Activated naive CD4-positive, alpha-beta T cell (primary cell): ENCODE measurements at places on chromosomes 11 and 22.

DNA sequence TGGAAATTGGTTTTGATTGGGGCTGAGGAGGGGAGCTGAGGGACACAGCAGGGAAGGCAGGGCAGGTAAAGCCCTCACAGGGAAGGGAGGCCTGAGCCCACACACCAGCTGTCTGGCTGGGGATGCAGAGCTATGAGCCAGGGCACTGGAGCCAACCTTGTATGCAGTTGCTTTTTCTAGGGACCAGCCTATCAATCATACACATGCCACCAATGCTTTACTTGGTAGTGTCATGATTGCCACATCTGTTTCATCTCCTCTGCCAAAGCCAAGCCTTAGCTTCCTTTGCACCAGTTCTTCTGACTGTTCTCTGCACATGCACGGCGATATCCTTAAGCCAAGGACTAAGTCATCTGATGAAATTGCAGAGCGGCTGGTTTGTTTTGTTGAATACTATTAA is 207.1 kb upstream of the PLET1 start:
- DNase-seq: no peak

DNA sequence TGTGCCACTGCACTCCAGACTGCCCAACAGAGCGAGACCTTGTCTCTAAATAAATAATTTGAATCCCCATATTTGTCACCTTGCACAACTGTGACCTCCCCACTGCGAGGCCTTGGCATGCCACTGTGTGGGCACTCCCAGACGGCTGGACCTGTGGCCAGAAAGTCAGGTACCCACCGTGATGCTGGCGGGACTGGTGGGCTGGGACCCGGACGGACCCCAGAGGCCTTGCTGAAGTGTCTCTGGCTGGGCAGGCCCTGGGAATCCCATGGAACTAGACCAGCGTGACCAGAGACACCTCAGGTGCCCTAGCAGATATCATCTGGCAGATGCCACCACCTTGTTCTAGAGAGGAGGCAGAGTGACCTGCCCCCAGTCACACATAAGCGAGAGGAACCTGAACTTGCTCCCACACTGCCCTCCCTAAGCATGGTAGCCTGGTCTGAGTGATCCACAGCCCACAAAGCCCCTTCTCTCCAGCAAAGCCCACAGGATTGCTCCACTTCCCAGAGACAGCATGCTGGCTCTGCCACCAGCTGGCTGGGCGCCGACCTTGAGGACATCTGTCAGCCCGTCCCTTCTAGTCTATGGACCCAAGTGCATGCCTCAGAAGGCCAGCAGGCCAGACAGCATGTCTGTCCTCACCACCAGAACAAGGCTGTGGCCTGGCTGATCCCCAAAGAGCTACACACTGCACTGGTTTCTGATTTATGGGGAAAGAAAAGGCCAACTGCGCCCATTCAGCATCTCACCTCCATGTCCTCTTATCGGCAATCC is 9.5 kb downstream of the MACROD1 start:
- no peak for DNase-seq

GRCh38 chr11:96306600-96306932 is 36.4 kb downstream of the MAML2 start:
- DNase-seq: no peak

GRCh38 chr11:16770016-16770415 is 31.6 kb downstream of the C11orf58 start:
- DNase-seq: no peak

DNA sequence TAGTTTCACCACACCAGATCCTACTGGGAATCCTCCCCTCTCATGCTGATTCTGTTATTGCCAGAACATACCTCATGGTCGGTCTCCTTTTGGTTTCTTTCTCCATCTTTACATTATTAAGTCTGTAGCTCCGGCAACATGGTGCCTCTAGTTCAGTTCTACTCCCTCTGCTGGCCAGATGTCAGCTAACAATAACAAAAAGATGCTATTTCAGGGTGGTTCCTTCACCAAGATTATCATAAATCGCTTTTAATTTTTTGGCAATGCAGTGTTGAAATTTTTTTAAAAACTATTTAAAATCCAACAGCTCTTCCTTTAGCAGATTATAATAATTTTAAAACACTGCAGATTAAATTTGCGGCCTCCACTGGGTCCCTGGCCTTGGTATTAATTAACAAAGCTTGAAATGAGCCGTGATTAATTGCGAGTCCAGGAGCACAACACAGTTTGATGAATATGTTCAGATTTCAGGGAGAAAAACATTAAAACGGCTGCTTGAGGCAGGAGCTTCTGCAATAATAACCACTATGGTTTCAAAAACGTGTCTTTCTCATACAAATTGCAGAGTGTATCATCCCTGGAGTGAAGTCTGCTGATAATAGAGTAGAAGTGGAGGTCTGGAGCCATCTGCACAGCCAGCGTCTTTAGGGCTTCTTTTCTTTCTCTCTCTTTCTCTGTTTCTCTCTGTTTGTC is 492.9 kb upstream of the KIRREL3 start:
- DNase-seq: no peak

DNA sequence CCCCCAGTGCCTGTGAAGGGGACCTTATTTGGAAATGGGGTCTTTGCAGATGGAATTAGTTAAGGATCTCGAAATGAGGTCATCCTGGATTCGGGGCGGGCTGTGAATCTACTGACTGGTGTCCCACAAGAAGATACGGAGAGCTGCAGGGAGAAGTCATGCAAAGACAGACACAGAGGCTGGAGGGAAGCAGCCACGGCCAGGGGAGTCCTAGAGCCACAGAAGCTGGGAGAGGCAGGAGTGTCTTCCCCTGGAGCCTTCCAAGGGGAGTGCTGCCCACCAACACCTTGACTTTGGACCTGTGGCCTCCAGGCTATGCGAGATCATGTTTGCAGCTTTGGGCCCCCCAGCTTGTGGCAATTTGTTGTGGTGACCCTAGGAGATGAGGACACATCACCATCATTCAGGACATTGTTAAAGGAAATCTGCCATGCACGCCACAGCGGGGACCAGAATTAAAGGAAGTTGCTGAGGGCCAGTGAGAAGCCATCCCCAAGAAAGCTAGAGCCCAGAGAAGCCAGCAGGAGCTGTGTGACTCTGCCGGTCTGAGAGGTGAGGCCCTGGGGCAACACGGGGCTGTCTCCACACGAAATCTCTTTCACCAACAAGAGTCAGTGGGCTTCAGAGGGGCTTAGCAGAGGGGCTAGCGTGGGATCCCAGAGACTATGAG is 434.7 kb downstream of the BRD1 start:
- DNase-seq: no peak

- no peak for DNase-seq
Measured at GRCh38 chr22:24244144-24244787, 616 bp downstream of the GGT5 start.

DNA sequence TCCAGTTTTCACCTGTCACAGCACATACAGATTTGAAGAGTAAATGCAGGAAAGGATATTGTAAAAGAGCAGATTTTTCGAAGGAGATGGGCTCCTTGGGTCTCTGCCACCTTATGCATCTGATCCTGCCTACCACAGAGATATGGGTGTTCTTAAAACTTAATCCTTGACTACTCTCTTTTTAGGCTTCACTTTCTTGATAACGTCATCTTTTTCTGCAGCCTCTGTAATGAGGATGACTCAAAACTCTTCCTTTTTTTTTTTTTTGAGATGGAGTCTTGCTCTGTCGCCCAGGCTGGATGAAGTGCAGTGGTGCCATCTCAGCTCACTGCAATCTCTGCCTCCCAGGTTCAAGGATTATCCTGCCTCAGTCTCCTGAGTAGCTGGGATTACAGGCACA is 7.8 kb downstream of the PRR14L start:
- no peak for DNase-seq

- DNase-seq: no peak
Measured at GRCh38 chr11:41307296-41308080, 152.0 kb downstream of the LRRC4C start.

- DNase-seq: no peak
Measured at GRCh38 chr11:122246874-122247273, 130.9 kb upstream of the BLID start.

- DNase-seq: no peak
Measured at GRCh38 chr11:13114566-13115379, 105.7 kb downstream of the RASSF10 start.

DNA sequence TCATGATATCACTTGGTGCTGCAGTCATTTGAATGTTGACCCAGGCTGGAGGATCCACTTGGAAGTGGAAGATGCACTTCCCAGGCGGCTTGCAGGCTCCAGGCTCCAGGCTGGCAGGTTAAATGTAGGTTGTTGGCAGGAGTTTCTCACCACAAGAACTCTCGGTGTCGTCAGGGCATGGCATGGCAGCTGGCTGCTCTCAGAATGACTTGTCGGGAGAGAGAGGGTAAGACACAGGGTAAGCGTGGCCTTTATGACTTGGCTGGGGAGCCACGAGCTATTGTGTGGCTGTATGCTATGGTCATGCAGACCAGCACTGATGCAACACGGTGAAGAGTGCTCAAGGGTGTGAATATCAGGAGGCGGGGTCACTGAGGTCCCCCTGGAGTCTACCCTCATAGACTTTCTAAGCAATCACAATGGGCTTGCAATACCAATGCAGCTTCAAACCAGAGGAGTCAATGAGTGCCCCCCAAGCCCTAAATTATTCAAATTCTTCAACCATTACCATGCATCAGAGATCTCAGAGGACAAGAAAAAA is 1027.7 kb downstream of the OPCML start:
- no peak for DNase-seq

- no peak for DNase-seq
Measured at GRCh38 chr11:119175493-119176077, 7.1 kb downstream of the NLRX1 start.

DNA sequence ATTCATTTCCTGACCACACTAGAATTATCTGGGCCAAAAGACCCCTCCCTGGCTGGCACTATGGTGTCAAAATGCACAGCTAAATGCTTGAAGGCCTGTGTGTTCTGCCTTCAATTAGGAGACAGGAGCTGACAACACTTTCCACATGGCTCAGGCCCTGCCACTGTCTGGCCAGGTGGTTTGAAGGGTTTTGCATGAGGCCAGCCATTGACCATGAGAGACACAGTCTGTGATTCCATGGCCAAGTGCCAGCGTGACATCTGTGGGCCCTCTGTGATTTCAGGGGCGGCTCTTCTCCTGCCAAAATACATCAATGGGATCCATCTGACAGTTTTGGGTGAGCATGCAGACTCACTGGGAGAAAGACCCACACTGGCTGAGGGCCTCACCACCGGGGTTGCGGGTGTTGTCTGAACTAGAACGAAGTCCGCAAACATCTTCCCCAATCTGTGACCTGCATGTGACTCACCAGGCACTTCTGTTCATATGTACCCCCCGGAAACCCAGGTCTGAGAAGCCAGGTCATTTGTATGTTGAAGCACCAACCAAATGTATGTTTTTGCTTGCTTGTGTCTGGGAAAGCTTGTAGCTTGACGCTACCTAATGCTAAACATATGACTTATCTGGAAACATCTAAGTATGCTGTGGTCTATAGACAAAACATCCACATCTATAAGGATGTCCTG is 20.7 kb upstream of the NAV2 start:
- DNase-seq: no peak

DNA sequence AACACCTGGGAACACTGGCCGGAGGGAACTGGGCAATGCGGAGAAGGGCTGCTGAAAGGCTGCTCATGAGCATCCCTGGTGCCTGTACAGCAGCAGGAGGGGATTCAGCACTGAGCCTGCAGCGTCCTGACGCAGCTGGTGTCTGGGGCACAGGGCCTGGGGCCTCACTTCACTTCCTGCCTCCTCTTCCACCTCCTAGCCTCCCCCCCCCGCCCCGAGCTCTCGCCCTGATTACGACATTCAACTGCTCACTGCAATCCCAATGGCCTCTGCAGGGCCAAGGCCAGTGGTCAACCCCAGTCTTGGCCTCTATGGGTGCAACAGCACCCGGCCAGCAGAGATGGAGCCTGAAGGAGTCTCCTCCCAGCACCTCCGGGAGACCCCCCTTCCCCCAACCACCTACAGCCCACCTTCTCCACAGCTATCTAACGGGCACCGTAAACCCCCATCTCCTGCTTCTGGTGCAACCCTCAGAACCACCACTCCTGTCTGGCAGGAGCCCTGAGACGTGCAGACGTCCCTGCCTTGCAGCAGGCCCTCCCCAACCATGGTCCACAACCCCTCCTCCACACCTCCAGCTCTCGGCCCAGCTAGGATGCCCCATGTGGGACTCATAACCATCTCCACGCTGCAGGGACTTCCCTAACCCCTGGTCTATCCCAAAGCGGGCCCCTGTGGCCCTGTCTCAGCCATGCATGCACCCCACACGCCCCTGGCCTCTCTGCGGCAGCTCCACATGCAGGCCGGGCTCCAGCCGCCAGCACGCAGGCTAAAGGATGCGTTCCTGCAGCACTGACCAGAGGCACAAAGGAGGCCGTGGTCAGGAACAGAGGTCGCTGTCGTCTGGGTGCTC is 38.2 kb downstream of the BRD1 start:
- peak; percentile 26 for DNase-seq

GRCh38 chr11:27694992-27695391 is 5.3 kb downstream of the BDNF start:
- DNase-seq: no peak

DNA sequence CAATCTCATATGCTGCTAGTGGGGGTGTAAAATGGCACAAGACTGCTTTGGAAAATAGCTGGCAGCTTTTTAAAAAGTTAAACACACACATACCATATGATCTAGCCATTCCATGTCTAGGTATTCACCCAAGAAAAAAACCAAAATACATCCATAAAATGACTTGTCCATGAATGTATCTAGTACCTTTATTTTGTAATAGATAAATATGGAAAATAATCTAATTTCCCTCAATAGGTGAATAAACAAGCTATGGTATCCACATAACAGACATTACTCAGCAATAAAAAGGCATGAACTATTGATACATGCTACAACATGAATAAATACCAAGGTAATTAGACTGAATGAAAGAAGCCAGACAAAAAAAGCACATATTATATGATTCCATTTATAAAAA is 22.9 kb downstream of the RNF141 start:
- no peak for DNase-seq

- no peak for DNase-seq
Measured at GRCh38 chr11:133579165-133580031, 47.1 kb upstream of the OPCML start.

GRCh38 chr11:5258543-5259262 is 4.1 kb upstream of the HBG2 start:
- no peak for DNase-seq

DNA sequence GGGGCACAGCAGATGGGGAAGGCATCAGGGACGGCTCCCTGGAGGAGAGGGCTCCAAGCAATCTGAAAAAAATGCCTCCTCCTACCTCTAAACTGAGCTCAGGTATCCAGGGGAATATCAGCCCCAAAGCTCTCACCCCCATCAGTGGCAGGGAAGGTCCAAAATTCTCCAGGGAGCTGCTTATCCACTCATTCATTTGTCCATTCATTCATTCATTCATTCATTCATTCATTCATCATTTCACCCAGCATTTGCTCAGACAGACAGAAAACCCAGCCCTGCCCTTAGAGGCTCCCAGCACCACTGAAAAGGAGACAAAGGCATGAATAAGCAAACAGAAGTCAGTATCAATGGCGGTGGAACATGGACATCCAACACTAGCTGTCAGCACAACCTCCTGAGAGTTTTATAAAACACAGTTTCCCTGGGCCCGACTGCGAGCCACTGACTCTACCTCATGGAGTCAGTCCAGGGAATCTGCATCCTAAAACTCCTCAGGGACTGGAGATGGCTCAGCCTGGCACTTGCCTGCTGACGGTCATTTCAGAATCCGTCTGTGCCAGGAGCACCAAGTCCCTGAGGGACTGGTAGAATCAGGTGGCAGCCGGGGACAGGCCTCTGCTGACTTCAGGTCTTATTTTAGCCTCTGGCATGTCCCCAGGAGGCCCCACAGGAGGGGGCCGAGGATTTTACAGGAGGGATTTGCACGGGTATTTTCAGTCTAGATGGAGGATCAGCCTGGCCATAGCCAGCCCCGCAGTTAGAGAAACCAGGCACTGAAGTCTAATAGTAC is 164.6 kb downstream of the MN1 start:
- DNase-seq: no peak
